Osteocyte (in vitro differentiated cells): ENCODE measurements at places on chromosomes 7 and 10.

DNA sequence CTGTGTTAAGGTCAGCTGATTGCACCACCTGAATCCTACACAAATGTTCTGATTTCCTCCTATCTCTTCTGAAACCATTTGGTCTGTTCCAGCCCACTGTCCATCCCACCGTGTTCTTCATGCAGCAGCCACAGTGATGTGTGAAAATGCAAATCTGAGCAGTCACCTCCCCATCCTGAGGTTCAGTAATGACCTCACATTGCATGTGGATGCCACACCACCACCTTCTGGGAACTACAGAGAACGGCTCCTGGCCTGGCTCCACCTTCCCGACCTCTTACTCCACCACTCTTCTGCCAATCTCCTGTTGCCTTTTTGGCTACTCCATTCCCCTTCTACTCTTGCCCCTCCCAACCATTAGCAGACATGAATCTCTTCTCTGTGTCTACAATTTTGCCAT lies 244.4 kb downstream of the TNS3 start:
- no peak for DNase-seq

- no peak for DNase-seq
Observed at GRCh38 chr10:24697080-24697479, 26.6 kb downstream of the ARHGAP21 start.

DNA sequence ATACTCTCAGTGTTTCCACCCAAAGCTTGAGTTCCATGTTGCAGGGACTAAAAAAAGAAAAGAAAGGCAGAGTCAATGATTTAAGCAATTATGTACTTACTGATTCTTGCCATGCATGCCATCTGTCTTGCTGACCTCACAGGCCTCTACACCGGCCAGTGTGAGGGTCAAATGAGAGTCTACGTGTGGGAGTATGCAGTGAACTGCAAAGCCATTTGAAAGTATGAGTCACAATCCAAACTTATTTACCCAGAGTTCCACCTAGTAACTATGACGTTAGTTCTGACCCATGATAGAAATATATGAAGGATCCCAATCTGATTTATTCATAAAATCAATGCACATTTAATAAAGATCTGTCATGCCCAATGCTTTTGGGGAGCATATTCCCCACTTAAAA lies 26.5 kb downstream of the PDE1C start:
- no peak for DNase-seq

GRCh38 chr7:106504645-106505044 lies 156.3 kb downstream of the CCDC71L start:
- DNase-seq = no peak

DNA sequence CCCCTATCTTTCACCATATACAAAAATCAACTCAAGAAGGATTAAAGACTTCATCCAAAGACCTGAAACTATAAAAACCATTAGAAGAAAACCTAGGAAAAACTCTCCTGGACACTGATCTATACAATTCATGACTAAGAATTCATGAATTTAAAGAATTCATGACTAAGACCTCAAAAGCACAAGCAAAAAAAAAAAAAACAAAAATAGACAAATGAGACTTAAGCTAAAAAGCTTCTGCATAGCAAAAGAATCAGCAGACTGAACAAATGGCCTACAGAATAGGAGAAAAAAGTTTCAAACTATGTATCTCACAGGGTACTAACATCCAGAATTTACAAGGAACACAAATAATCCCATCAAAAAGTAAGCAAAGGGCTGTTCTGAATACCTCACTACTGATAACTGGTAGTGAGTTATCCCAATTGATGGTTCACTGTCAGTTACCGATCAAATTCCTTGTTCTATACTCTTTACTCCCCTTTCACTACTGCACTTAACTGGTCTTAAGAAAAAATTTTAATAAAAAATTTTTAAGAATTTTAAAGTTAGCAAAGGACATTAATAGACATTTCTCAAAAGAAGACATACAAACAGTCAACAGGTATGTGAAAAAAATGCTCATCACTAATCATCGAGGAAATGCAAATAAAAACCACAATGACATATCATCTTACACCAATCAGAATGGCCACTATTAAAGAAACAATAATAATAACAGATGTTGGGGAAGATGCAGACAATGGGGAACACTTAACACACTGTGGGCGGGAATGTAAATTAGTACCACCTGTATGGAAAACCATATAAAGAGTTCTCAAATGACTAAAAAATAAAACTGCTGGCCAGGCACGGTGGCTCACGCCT lies 33.2 kb downstream of the KMT2C start:
- no peak for DNase-seq

- no peak for DNase-seq
Observed at GRCh38 chr10:11765141-11765540, 23.0 kb downstream of the ECHDC3 start.

- no peak for DNase-seq
Observed at GRCh38 chr10:61987951-61988379, 86.5 kb downstream of the ARID5B start.

- no peak for DNase-seq
Observed at GRCh38 chr10:398954-399353, 263.7 kb downstream of the ZMYND11 start.

GRCh38 chr7:22681312-22681711 lies 45.7 kb upstream of the IL6 start:
- DNase-seq = no peak

DNA sequence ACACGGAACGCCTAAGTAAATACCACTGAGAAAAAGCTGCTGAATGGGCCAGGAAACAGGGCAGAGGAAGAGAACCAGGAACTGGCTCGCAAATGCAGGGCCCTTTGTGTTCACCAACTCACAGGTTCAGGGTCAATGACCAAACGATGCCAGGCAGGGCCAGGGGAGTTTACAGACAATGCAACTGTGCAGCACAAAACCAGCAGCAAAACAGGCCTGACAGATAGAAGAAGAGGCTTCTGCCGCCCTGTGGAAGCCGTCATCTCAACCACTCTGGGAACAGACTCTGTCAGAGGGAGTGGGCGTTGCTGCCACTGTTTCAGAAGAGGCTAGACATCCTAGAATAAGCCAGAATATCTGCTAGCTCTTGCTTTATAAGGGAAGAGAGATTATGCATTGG lies 117.9 kb downstream of the KMT2E start:
- no peak for DNase-seq

GRCh38 chr10:100537475-100537874 lies 1.7 kb downstream of the HIF1AN start:
- no peak for DNase-seq

DNA sequence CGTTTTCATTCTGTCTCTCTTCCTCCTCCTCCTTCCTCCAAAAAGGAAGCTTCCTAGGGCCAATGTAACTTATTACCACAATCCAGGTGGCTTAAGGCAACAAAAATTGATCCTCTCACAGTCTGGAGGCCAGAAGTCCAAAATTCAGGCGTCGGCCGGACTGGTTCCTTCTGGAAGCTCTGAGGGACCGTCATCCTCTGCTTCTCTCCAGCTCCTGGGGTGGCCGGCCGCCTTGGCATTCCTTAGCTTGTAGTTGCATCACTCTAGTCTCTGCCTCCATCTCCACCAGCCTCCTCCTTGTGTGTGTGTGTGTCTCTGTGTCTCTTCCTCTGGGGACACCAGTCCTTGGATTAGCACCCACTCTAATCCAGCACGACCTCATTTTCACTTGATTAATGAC lies 89.0 kb upstream of the NPTX2 start:
- no peak for DNase-seq

GRCh38 chr7:134315679-134316538 lies 821 bp downstream of the SLC35B4 start:
- no peak for DNase-seq

DNA sequence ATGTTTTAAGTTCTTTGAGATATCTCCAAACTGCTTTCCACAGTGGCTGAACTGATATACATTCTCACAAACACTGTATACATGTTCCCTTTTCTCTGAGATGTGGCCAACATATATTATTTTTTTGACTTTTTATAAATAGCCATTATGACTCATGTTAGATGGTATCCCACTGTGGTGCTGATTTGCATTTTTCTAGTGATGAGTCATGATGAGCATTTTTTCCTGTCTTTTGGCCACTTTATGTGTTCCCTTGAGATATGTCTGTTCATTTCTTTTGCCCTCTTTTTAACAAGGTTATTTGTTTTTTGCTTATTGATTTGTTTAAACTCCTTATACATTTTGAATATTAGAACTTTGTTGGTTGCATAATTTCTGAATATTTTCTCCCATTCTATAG lies 1055.1 kb downstream of the NXPH1 start:
- no peak for DNase-seq

- DNase-seq = no peak
Observed at GRCh38 chr10:119025776-119026175, 3.7 kb upstream of the NANOS1 start.

- DNase-seq = no peak
Observed at GRCh38 chr10:90847436-90847835, 10.4 kb downstream of the HTR7 start.

GRCh38 chr10:43231523-43232078 lies 35.3 kb downstream of the RASGEF1A start:
- peak; percentile 75 for DNase-seq

DNA sequence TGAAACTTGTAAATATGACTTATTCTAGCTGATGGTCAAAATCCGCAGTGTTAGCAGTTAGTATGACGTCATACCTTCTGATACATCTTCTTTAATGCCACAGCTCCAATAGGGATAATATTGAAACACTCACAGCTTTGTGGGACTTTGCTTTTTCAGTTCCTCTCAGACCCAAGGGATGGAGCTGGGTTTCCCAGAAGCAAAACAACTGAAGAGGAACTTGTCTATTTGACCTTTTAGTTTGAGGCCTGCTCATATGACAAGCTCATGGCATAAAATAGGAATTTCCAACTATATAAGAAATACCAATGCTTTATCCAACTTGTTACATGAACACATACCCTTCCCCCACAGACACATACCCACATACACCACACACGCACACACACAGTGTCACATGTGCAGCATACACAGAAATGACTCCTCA lies 31.6 kb upstream of the C10orf67 start:
- no peak for DNase-seq

- DNase-seq = no peak
Observed at GRCh38 chr10:63611078-63611477, 89.9 kb downstream of the REEP3 start.

DNA sequence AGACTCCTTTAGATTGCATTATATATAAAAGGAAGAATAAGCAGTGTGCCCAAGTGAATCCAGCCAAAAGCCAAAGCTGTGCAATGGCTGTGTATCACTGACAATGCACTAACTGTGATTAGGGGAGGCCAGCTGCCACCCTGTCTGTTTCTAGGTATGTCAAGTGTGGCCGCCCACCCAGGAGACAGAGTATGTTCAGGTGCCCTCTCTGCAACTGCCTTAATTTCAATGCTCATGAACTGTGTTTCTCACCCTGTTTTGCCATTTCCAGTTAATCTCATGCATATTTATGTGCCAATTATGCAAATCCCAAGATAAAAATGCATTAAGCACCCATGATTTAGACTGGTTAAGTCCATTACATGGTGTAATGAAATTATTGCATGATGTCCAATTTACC lies 159.4 kb downstream of the FRMD4A start:
- no peak for DNase-seq

GRCh38 chr7:46750321-46750865 lies 829.3 kb upstream of the IGFBP3 start:
- no peak for DNase-seq

DNA sequence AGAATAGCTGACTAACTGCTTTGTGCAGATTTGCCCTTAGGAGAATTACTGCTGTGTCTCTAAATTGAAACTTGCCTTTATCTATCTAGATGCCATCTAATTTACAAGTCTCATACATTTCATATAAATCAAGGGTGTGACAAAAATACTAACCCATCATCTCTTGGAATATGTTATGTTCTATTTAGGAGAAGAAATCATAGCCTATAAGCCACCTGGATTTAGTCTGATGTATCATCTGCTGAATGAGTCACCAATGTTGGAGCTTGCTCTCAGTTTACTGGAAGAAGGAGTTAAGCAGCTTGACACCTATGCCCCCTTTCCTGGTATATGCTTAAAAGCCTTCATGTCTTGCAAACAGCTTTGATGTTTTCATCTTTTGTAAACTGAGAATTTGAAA lies 43.5 kb downstream of the NUP205 start:
- no peak for DNase-seq

- DNase-seq = no peak
Observed at GRCh38 chr7:13846386-13846785, 143.1 kb downstream of the ETV1 start.

GRCh38 chr7:108049962-108050361 lies 47.0 kb upstream of the LAMB1 start:
- no peak for DNase-seq

DNA sequence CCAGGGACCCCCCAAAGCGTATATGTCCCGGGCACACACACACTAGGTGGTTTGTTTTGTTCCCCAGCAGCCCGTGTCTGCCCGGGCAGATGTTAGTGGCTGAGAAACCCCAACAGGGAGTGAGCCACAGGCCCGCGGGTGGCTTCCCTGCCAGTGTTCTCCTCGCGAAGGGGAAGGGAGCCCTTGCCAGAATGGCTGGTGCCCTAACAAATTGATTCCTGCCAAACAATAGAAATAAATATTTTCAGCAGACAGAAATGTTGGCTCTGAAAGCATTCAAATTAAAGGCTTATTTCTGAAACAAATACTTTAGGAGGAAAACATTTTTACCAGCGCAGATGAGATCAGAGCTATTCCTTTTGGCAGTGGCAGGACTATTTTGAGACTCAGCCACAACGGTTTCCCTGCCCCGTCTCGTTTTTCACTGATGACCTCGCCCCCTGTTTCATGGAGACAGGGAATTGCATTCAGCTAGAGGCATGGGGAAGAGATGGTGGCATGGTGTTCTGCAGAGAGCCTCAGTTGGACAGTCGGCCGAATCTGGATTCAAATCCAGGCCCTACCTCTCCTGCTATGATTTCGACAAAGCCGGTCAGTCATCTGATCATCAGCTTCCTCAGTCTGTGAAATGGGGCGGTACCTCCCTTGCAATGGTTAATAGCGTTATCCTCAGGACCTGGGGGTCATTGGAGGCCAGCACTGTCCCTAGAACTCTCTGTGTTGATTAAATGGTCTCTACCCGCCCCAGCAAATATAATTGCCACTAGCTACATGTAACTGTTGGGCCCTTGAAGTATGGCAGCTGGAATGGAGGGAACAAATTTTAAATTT lies 84.5 kb downstream of the CUX1 start:
- DNase-seq = no peak

DNA sequence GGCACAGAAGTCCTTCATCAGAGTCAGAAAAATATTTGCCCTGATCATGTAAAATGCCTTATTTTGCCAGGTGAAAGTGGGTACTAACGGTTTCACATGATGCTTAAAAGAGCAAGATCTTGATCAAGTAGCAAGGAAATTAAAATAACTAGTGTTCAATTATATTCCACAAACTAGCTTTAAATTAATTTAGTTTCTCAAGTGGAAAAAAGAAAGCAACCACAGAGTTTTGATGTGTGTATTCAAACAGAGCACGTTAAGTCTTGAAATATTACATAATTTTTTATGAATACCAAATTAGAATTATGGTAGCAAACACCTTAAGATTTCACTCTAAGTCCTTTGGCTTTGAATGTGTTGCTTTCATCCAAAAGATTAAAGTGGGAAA lies 47.3 kb downstream of the PIP4K2A start:
- no peak for DNase-seq

DNA sequence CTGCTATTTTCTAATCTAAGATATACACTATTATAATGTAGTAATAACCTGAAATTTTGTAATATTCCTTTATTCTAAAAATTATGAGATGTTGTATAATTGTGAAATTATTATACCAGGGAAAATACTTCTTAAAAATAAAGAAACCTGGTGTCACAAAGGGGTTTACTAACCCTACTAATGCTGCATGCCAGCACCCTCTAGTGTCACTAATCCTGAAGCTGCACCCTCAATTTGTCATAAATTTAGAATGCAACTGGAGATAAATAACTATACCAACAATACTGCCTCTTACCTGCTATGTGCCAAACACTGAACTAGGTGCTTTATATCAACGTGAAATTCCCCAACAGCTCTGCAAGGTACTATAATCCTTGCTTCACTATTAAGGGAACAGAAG lies 30.8 kb downstream of the TM9SF3 start:
- no peak for DNase-seq
